Cortex of kidney (tissue), 1 donor: ENCODE measurements at places on chromosomes 3 and 15.

DNA sequence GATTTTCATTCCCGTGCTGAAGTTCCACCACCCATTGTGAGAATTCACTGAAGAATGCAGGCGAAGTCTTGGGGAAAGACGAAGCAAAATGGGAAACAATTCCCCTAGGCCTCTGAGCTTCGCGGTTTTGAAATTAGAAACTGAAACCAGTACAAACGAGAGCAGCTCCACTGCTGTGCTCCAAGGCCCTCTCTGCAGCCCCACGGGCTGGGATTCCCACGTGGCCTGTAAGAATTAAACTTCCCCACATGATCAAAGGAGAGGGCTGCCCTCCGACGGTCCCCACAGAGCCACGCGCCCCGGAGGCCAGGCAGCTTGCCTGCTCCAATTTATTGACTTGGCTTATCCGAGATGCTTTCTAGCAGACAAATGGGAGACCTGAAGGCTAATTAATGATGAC lies 144.0 kb downstream of the GREM1 start:
- no peak for DNase-seq

GRCh38 chr15:70066447-70066846 lies 31.3 kb downstream of the TLE3 start:
- DNase-seq = no peak

DNA sequence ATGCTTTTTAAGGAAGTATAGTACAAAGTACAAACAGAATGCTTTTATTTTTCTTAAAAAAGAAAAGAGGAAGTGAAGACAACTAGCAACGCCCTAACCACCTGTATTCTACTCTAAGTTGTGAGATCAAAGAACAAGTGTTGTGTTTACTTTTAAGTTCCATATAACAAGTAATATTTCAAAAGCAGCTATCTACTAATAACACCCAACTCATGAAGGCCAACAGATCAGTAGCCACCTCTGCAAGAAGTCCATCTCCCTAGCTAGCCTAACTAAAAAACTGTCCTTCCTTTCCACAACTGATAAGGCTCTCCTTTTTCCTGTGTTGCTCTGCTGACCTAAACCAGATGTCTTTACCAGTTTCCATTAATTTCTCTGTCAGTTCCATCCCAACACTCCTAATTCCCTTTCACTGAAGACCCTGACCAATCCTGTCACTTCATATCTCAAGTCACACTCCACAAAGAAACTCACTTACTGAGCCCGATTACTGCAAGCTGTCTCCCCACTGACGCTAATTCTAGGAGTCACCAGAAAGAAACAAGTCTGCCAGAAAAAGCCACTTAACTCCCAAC lies 26.9 kb downstream of the PHC3 start:
- DNase-seq = no peak

DNA sequence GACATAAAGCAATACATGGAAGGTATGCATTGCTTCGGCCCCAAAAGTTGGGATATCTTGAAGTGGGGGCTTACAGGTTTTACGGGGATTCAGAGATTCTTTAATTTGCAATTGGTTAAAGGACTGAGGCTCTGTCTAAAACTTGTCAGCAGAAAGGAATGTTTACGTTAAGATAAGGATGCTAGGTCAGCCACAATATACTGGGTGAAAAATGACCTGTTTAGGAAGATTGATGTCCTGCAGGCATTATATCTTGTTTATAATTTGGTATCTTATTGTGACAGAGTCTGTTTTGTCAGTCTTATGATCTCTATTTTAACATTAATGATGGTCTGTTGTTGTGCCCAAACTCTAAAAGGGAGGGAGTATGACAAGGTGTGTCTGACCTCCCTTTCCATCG lies 15.3 kb upstream of the CCNDBP1 start:
- no peak for DNase-seq

GRCh38 chr3:133192363-133192945 lies 154.3 kb downstream of the TMEM108 start:
- no peak for DNase-seq

DNA sequence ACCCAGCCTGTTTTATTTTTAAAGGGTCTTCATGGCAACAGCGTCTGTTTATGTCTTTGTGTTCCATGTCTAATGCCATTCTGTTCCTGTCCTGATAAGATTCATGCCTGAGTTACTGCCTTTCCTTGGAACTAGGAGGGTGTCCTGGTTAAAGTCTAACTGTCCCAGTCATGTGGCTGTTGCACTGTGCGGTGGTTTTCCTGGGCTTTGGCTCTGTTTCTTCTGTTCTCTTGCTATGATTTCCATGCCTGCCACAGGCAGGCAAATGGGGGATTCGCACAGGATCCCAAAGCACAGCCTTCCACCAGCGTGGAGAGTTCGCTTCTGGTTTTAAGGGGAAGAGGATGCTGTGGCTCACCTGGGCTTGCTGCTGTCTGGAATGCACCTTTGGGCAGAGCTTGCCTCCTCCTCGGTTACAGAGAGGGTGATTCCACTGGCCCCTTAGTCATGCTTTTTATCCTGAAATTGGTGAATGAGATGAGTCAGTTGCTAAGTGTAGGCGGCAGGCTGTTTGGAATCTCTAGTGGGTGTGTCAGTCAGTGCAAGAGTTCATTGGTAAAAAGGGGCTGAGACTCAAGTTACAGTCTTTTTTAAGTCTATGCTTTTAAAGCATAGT lies 86.8 kb downstream of the CCK start:
- DNase-seq = no peak

GRCh38 chr3:45988804-45989203 lies 6.8 kb downstream of the FYCO1 start:
- DNase-seq = no peak

DNA sequence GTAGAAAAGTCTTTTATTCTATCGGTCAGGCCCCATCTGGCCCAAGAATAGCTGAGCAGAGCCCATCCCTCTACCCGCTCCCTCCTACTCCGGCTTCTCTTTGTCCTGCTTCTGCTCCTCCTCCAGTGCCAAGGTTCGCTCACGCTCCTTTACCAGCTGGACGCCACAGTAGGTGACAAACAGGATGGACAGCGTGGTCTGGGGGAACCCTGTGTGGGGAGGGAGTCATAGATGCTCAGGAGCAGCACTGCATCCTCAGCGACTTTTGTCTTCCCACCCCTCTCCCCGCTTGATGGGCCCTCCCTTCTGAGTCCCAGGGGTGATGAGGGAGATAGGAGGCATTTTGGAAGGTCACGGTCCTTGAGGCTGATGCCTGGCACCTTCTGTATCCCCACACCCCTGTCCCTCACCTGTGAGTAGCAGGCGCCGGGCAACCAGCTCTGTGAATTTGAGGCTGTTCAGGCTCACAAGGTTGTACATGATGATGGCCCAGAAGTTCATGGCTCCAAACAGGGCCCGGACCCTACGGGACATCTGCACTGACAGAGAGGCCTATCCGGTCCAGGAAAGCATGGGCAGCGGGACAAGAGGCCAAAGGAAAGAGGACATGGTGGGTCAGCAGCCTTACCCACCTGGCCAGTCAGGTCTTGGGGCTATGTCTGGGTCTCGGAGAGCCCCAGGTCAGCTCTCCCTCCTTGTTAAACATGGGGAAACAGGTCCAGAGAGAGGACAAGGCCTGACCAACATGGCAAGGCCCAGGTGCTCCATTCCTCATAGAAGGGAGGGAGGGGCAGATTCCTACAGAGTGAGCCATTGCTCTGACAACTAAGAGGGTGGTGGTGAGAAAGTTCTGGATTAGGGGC lies 7.6 kb downstream of the KLHL40 start:
- no peak for DNase-seq

- no peak for DNase-seq
Observed at GRCh38 chr3:121758727-121759450, 9.3 kb upstream of the GOLGB1 start.

DNA sequence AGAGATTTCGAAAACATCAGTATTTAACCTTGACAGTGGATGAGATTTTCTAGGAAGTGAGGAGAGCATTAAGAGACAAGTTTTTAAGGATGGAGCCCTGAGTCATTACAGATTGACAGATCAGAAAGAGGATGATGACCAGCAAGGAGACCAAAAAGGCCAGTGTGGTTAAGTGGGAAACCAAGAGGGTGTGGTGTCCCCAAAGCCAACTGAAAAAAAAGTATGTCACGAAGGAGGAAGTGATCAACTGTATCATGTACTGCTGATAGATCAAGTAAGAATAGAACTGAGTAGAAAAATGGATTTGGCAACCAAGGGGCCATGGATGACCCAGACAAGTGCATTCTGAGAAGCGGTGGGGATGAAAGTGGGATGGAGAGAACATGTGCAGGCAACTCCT lies 491.8 kb downstream of the FHIT start:
- DNase-seq = no peak
